ENCODE measurements at places on chromosomes 16 and 17.

GRCh38 chr16:53457670-53458069 lies 23.4 kb downstream of the RBL2 start:
- peak; percentile 95 for DNase-seq

GRCh38 chr16:66228792-66229191 lies 137.7 kb upstream of the CDH5 start:
- DNase-seq = no peak

GRCh38 chr16:64410306-64410705 lies 711.6 kb downstream of the CDH11 start:
- no peak for DNase-seq

- DNase-seq = no peak
Measured at GRCh38 chr16:31486045-31486444, 3.1 kb downstream of the SLC5A2 start.

DNA sequence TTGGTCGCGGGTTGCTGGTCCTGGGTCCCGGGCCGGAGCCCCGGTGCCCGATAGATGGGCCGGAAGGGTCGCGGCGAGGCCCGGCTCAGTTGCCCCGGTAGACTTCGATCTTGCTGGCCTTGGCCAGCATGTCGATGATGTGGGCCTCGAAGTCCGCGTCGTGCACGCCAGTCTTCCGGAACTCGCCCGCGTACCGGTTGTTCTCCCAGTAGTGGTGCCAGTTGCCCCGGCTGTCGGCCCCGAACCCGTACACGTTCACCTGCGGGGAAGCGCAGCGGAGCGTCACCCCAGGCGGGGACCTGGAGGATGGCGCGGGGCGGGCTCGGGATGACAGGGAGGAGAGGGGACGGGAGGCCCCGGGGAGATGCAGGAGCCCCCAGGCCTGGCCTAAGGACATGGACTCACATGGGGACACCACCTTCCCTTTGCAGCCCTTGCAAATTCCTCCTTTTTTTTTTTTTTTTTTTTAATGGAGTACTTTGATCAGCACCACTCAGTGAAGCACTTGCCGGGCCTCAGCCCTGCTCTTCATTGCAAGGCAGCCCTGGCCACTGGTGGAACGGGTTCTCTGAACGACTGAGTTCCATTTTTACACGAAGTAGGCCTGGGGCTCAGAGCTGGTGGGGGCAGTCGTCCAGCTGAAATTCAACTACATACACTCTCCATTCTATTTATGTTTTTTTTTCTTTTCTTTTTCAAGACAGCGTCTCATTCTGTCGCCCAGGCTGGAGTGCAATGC lies 35.1 kb downstream of the DDX19A start:
- DNase-seq = no peak

DNA sequence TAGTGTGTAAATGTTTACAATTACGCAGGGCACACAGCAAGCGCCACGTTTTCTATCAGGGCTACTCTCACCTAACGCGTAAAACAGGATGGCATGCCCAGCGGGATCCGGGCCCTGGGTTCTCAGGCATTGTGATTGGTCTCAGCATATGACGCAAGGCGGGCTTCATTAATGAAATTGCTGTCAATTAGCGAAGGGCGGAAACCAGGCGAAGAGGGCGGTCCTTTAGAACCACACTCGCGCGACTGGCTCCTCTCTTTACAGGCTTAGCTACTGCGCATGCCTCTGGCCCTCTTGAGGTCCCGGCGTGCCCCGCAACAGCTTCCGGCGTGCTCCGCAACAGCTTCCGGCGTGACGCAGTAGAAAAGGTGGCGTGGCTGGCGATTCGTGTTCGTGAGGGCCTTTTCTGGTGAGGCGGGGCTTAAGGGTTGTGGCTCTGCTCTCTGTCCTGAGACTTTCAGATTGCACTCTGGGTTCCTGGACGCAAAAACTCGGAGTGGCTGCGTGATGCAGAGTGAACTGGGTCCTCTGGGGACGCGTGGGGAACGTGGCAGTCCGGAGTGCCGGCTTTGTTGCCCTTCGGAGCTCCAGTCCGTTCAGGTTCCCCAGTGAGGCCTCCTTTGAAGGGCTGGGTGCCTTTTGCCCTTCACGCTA lies 9.2 kb downstream of the OR2C1 start:
- peak; percentile 93 for DNase-seq

DNA sequence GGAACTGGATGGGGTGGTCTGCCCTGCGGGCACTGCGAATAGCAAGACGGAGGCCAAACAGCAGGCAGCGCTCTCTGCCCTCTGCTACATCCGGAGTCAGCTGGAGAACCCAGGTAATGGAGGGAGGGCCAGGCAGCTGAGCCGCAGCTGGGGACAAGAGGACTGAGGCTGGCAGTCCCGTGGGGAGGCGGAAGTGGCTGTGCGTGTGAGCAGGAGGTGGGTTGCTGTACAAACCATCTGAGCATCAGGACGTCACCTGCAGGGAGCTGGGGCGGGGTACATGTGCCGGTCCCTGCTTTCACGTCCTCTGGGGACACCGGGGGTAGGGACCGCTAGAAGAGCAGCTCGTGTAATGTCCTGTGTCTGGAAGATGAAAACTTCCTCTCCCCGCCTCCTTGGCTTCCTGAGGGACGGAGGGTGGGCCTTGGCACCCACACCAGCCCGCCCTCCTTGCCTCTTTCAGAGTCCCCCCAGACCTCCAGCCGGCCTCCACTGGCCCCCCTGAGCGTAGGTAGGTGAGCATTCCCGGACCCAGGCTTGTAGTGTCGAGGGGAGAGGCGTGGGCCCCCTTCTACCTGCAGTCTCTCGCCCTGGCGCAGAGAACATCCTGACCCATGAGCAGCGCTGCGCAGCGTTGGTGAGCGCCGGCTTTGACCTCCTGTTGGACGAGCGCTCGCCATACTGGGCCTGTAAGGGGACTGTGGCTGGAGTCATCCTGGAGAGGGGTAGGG lies 3.7 kb downstream of the ADAD2 start:
- DNase-seq = peak; percentile 29

GRCh38 chr16:70701036-70701435 lies 15.2 kb upstream of the MTSS2 start:
- DNase-seq = no peak

DNA sequence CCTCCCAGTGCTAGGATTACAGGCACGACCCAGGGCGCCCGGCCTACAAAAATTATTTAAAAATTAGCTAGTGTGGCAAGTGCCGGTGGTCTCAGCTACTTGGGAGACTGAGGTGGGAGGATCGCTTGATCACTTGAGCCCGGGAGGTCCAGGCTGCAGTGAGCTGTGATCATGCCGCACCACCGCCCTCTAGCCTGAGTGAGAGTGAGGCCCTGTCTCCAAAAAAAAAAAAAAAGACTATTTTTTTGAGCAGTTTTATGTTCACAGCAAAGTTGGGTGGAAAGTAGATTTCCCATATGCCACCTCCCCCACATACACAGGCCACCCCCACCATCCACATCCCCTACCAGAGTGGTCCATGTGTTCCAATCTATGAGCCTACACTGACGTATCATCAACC lies 84.9 kb downstream of the MGAT5B start:
- DNase-seq = no peak

- no peak for DNase-seq
Measured at GRCh38 chr17:37100231-37100630, 151.5 kb downstream of the AATF start.

GRCh38 chr17:5675625-5676421 lies 91.5 kb upstream of the NLRP1 start:
- DNase-seq = peak; percentile 52

DNA sequence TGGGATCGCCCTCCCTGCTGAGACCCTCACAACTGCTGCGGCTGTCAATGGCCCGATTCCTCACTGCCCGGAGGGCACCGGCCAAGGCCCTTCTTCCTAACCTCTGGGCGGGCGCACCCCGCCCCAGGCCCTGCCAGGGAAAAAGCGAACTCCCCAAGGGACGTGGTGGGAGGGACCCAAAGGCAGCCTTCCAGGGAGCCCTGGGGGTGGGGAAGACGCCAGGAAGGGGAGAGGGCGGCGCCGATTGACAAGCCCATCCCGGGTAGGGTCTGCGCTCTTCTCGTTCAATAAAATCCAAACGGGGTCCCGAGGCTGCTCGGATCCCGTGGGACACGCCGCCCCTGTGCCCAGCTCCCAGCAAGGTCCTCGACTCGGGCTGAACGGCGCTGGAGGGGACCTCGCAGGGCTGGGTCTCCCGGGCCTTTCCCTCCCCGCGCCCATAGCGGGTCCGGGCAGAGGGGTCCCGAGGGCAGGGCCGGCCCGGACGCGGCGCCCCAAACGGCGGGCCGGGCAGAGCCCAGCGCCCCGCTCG lies 416 bp downstream of the KIFC3 start:
- DNase-seq = no peak

GRCh38 chr17:15928286-15928785 lies 16.6 kb upstream of the ADORA2B start:
- DNase-seq = no peak

DNA sequence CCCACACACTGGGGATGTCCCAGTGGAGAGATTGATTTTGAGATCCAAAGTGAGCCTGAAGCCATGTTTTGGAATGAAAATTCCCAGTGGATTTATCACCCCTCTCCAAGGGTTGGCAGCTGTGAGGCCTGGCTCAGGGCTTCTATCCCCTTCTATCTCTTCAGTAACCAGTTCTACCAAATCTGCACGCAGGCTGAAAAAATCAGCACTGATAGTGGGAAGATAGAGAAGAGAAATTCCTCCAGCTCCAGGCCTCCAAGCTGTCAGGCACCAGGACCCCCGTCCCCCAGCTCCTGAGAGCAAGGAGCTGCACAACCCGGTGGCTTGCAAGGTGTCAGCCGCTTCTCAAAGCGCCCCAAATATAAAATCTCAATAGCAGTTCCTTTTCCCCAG lies 1.0 kb downstream of the FLOT2 start:
- no peak for DNase-seq

- DNase-seq = peak; percentile 39
Measured at GRCh38 chr17:44767493-44767892, 8.7 kb downstream of the ADAM11 start.

DNA sequence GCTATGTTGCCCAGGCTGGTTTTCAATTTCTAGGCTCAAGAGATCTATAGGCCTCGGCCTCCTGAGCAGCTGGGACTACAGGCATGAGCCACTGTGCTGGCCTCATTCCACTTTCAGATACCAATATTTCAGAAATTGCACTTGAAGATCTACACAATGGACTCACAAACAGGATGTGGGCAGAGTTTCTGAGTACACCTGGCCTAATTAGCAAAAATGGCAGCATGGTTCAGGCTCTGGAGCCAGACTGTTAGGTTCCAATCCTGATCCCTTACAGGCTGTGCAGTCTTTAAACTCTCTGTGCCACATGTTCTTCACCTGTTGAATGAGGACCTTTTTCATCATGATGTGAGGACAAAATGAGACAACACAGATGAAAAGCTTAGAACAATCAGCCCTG lies 32.2 kb downstream of the RNF157 start:
- peak; percentile 91 for DNase-seq

DNA sequence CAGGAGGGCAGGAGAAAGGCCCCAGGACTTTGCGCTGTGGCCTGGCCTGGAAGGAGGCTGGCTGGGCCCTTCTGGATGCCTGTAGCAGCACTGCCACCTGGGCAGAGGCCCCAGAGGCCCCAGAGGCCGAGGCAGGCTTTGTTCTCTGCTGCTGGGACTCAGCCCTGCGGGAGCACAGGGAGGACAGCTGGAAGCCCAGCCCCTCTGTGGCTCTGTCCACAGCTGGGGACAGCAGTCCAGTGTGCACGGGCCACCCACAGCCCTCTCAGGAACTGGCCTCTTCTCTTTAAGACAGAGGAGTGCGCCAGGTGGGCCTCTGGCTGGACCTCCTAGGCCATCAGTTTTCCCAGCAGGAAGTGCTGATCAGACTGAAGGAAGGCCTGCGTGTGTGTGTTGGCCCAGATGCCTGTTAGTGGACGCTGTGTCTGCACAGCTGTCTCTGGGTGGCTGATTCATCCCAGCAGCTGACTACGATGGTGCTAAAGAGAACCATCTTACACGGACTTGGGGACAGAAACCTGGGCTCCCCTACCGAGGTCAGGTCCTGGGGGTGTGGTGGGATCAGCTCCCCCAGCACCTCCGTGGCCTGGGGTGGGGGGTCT lies 26.9 kb upstream of the ZNF750 start:
- DNase-seq = no peak

All from GM12865 (cell line).